Osteoblast (primary cell): ENCODE measurements at places on chromosomes 5 and 9. TPM values are rescaled to one million over a fixed set of nuclear protein-coding genes. Genes with fewer than 3 reads are reported as not detected.
A peak's percentile ranks its signal among the peaks of the same experiment; 100 is the strongest.

DDX46 gene
- 20.6 and 26.8 TPM in 2 replicates for total RNA-seq

CAAP1 gene
- 13.8 and 18.3 TPM in 2 replicates for total RNA-seq

TDRD7 gene
- 8.0 and 8.8 TPM in 2 replicates for total RNA-seq

CDH18 gene
- 0.29 and 0.36 TPM in 2 replicates for total RNA-seq

- H3K4me3 ChIP-seq: no peak overlapping the region
- no peak overlapping the region for H3K27ac ChIP-seq
- DNase-seq: no peak
Measured at GRCh38 chr9:6625363-6625762, 20.2 kb downstream of the GLDC start.

DNA sequence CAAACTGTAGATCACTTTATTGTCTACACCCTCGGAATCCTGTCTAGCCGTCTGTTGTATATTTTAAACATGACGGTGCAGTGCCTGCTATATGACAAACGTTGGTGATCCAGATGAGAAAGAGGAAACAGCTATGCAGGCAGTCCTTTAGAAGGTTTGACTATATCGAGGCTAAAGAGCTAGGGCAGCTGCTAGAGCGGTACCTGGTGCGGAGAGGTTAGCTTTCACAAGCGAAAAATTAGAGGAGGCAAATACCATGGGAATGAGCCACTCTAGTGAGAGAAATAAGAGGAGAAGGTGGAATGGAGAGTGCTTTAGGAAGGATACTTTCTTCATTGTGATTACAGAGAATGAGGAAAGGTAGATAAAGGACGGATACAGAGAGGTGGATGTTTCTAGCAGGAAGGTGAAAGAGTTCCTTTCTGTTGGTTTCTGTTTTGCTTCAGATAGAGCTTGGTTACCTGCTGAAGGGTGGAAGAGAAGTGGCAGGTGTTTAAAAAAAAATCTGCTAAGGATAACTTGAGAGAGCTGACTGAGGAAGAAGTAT lies 959 bp upstream of the FBXL17 start:
- H3K36me3 ChIP-seq: no peaks in the 10 kb centered on the region
- peak; percentile 42 for DNase-seq
- peak overlapping the region; percentile 88 for H3K27ac ChIP-seq
- no peaks in the 10 kb centered on the region for H3K27me3 ChIP-seq
- H3K4me3 ChIP-seq: peak overlapping the region; percentile 86

GRCh38 chr5:115810761-115811160 lies 5.7 kb downstream of the CDO1 start:
- peaks cover 8% of the 10 kb centered on the region for H3K4me1 ChIP-seq
- H3K27ac ChIP-seq: no peak overlapping the region
- DNase-seq: peak; percentile 17
- H3K27me3 ChIP-seq: peaks cover 22% of the 10 kb centered on the region

DNA sequence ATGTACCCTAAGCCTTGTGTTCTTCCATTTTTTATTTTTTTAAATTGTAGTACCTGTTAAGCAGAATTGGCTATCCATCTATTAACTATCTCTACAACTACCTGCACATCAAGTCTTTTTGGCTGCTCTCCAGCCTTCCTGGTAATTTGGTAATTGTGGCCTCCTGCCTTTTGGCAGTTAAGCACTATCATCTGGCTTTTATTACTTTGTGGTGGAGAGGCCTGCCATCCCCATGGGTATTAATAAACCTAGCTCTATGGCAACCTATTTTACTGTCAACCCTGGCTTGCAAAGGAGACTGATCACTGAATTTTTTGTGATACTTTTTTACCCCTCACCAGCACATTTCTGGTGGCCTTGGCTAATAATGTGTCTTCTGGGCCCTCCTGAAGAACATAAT lies 20.5 kb downstream of the SELENOP start:
- H3K27me3 ChIP-seq: no peaks in the 10 kb centered on the region
- H3K4me3 ChIP-seq: no peak overlapping the region
- DNase-seq: no peak

- no peaks in the 10 kb centered on the region for H3K36me3 ChIP-seq
- no peak overlapping the region for H3K4me3 ChIP-seq
- peaks cover 17% of the 10 kb centered on the region for H3K4me1 ChIP-seq
Measured at GRCh38 chr5:65768723-65769346, 46.8 kb downstream of the NLN start.

GRCh38 chr5:131289738-131290137 lies 25.9 kb downstream of the CDC42SE2 start:
- H3K4me1 ChIP-seq: no peaks in the 10 kb centered on the region
- no peak for DNase-seq
- H3K36me3 ChIP-seq: no peaks in the 10 kb centered on the region

- H3K4me1 ChIP-seq: peaks cover 6% of the 10 kb centered on the region
- no peaks in the 10 kb centered on the region for H3K36me3 ChIP-seq
- DNase-seq: peak; percentile 83
- no peaks in the 10 kb centered on the region for H3K27me3 ChIP-seq
- H3K4me3 ChIP-seq: peak overlapping the region; percentile 59
- H3K27ac ChIP-seq: peak overlapping the region; percentile 51
Measured at GRCh38 chr9:92393686-92394085, 10.7 kb downstream of the OGN start.

DNA sequence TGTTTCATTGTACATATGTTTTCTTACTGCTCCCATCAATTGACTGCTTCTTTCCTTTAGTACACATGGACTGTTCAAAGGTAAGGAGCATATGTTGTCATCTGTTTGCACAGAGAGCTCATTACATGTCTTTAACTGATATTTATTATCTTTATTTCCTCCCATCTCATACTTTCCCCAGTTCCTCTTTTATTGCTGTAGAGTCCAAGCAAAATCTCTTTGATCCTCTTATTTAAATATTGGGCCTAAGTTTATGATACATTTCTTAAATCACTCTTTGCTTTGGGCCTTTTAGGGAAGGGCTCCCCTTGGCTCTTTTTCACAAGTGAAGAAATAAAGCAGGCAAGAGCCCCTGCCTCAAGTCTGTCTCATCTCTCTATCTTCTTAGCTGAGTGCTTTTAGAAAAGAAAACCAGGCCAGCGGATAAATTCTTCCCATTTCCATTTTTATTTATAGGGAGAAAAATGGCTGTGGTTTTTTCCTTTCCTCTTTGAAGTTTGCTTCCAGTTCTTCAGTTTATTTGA lies 152.4 kb downstream of the DOCK2 start:
- H3K4me3 ChIP-seq: no peak overlapping the region
- no peaks in the 10 kb centered on the region for H3K36me3 ChIP-seq
- H3K4me1 ChIP-seq: peaks cover 8% of the 10 kb centered on the region
- H3K27ac ChIP-seq: no peak overlapping the region
- H3K27me3 ChIP-seq: no peaks in the 10 kb centered on the region

GRCh38 chr9:128945798-128946501 lies 1.5 kb downstream of the DOLK start:
- H3K36me3 ChIP-seq: peaks cover 15% of the 10 kb centered on the region
- H3K27me3 ChIP-seq: no peaks in the 10 kb centered on the region
- no peak for DNase-seq
- H3K4me1 ChIP-seq: peaks cover 8% of the 10 kb centered on the region

- no peaks in the 10 kb centered on the region for H3K27me3 ChIP-seq
- DNase-seq: no peak
- H3K36me3 ChIP-seq: peaks cover 22% of the 10 kb centered on the region
- no peak overlapping the region for H3K4me3 ChIP-seq
- no peak overlapping the region for H3K27ac ChIP-seq
- peaks cover 13% of the 10 kb centered on the region for H3K4me1 ChIP-seq
Measured at GRCh38 chr5:149356391-149356790, 1.5 kb upstream of the PCYOX1L start.

DNA sequence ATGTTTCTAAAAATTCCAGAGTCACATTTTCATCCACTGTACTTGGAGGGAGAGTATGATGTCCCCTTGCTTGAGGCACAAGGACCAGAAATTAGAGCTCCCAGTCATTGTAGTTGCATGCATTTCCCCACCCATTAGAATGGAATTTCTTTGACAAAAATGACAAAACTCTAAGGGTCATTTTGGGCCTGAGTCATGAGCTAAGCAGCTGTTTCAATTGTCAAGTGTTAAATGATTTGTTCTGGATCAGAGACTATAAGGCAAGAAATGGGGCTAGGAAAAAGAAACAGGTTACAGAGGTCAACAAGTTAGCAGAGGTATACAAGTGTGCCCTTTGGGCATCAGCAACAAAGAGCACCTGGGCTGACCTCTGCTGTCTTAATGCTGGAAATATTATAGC lies 131.2 kb upstream of the IQGAP2 start:
- no peak for DNase-seq
- H3K36me3 ChIP-seq: no peaks in the 10 kb centered on the region
- no peak overlapping the region for H3K4me3 ChIP-seq
- H3K27ac ChIP-seq: no peak overlapping the region
- H3K4me1 ChIP-seq: no peaks in the 10 kb centered on the region

DNA sequence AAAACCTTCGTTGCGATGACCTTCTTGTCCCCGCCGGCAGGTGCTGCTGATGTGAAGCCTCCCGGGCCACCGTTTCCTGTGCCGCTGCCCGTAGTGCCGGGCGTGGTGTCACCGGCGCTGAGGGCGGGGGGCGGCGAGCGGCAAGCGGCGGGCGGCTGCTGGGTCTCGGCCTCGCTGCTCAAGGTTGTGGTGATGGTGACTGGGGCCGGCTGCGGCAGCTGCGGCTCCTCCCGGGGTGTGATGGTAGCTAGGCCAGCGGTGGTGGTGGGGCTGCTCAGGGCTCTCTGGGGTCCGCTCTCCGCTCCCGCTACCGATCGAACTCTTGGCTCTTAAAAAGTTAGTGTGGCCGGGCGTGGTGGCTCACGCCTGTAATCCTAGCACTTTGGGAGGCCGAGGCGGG lies 36.0 kb upstream of the PTPN3 start:
- no peak overlapping the region for H3K4me3 ChIP-seq
- H3K4me1 ChIP-seq: no peaks in the 10 kb centered on the region
- H3K27me3 ChIP-seq: peaks cover 50% of the 10 kb centered on the region
- H3K36me3 ChIP-seq: no peaks in the 10 kb centered on the region
